Mammary microvascular endothelial cell (primary cell): ENCODE measurements at places on chromosomes 12 and 14. TPM values are rescaled to one million over a fixed set of nuclear protein-coding genes. Genes with fewer than 3 reads are reported as not detected.

Gene KLRK1
- not detected in 2 replicates for total RNA-seq

Gene GRIP1
- not detected in 2 replicates for total RNA-seq

Gene DCN
- total RNA-seq, result 0.44 TPM in 1 of 2 replicates, not detected in the other

Gene KRAS
- 8.9 and 11.8 TPM in 2 replicates for total RNA-seq

Gene TAS2R9
- not detected in 2 replicates for total RNA-seq

Gene SPSB2
- total RNA-seq, result 3.2 and 3.9 TPM in 2 replicates

Gene TDRD9
- total RNA-seq, result 0.69 and 1.00 TPM in 2 replicates

Gene FOXN4
- total RNA-seq, result not detected in 2 replicates

Gene TSHR
- total RNA-seq, result not detected in 2 replicates

Gene INHBC
- not detected in 2 replicates for total RNA-seq

Gene OR4K5
- total RNA-seq, result not detected in 2 replicates

Gene TMTC1
- 6.6 and 9.3 TPM in 2 replicates for total RNA-seq

Gene ATL1
- total RNA-seq, result 5.1 and 6.4 TPM in 2 replicates

Gene SLC38A4
- total RNA-seq, result 0.07 and 0.10 TPM in 2 replicates

Gene OR6C6
- total RNA-seq, result not detected in 2 replicates

Gene CPSF6
- 26.0 and 27.3 TPM in 2 replicates for total RNA-seq

Gene MMP17
- 14.0 and 16.0 TPM in 2 replicates for total RNA-seq

Gene DLGAP5
- 56.8 and 60.1 TPM in 2 replicates for total RNA-seq

Gene CFAP73
- not detected in 2 replicates for total RNA-seq

Gene TAS2R42
- total RNA-seq, result not detected in 2 replicates

Gene NINJ2
- total RNA-seq, result 0.93 and 5.7 TPM in 2 replicates

Gene VRTN
- total RNA-seq, result not detected in 2 replicates

Gene RAD52
- total RNA-seq, result 4.6 and 10.2 TPM in 2 replicates
